ENCODE measurements at places on chromosomes 6 and 20.

GRCh38 chr6:2921520-2922115, 18.5 kb upstream of the SERPINB9 start:
- DNase-seq: no peak

GRCh38 chr20:32515631-32516101, 69.5 kb downstream of the NOL4L start:
- no peak for DNase-seq

DNA sequence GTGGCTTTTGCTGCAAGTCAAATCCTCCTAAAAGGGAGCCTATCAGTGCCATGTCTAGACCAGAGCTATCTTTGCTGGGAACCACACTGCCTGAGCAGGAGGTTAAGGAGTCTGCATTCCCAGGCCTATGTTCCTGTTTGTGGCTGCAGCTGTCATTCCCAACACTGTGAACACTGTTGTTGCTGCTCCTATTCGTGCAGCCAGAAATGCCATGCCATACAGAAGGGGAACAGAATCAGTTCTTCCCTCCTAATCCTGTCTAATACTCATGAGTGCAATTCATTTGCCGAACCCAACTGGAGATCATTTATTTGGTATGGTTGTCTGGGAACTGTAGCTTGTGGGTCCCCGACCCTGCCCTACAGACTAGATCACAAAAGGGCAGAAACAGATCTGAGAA, 406.5 kb upstream of the GJE1 start:
- no peak for DNase-seq

DNA sequence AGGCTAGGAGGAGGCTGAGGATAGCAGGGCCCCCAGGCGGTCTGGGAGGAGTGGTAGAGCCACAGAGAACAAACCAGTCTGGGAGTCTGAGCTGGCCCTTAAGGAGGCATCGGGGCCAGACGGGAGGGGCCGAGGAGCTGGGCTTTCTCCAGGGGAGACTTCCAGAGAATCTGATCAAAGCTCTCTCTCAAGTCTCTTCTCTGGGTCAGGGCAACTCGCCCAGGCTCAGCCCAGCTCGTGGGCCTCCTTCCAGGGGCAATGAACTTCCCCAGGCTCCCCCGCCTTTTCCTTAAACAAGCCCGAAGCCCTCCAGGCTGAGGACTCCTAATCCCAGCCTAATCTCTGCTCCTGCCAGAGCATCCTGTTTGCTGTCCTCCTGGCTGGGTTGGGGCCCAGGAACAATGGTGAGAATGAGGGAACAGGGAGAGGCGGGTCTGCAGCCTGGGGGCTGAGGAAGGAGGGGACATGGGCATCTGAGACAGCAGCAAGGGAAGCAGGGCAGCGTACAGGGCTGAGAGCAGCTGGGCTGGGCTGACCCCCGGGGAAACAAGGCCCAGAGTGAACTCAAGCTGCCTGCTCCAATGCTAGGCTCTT, 173.6 kb downstream of the ANKRD60 start:
- DNase-seq: no peak

GRCh38 chr20:37348792-37349516, 3.0 kb downstream of the SRC start:
- DNase-seq: no peak

DNA sequence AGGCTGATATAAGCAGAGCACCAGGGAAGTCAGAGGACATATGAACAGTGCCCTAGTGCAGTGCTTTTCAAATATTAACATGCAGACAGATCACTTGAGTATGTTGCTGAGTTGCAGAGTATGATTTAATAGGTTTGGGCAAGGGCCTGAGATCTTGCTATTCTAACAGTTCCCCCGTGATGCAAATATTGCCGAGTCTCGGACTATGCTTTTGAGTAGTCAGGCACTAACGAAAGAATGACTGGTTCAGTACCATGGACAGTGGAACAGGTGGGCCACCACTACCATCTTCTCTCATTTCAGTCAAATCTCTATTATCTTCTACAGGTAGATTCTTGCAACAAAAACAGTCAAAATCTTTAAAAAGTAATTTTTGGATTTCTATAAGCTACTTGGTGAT, 3.7 kb upstream of the TMEM200A start:
- no peak for DNase-seq

DNA sequence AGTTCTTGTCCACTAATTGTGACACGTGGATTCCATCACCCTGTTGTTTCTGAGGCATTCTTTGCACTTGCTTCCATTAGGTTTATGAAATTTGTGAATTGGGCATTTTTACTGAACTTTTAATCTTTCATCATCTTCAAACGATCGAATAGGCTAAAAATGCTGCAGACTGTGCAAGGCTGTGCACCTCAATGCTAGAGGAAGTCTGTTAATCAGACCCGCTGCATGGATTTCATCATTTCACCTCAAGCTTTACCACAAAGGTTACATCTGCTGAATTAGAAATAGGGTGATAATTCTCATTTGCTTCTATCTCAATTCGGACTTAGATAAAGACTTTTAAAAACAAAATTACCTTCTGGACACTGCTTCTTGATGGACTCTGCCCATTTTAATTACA, 27.8 kb upstream of the F13A1 start:
- no peak for DNase-seq

DNA sequence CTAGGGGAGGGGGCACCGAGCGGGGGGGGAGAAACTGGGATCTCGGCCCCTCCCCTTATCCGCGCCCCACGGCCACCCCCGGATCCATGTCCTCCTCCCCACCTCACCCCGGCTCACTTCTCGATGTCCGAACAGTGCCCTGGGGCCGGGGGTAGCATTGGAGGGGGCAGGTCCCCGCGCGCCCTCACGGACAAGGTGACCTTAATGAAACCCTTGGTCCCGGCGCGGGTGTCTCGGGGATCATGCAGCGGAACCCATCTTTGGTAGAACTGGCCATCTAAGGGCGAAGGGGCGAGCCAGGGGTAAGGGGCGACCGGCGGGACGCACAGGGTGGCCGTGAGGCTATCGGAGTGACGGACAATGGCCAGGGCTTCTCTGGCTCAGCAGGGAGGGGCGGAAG, 13.6 kb upstream of the SPAG4 start:
- DNase-seq: no peak

- no peak for DNase-seq
These were observed 144.3 kb upstream of the SALL4 start for GRCh38 chr20:51946586-51946985.

DNA sequence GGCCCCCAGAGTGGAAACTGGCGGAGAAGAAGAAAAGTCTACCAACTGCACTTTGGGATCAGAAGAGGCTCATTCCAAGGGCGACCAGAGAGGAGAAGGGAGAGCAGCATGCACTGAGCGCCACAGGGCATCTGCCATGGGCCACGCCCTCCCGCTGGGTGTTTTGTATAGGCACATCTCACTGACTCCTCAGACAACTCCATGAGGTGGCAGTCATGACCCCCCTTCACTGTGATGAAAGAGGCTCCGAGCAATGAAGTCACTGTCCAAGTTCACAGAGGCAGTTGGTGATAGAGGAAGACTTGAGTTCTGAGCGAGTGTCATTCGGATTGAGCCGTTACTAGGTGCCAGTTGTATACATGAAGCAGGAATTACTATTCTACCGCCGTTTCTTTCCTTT, 15.4 kb downstream of the BPIFB1 start:
- DNase-seq: no peak

DNA sequence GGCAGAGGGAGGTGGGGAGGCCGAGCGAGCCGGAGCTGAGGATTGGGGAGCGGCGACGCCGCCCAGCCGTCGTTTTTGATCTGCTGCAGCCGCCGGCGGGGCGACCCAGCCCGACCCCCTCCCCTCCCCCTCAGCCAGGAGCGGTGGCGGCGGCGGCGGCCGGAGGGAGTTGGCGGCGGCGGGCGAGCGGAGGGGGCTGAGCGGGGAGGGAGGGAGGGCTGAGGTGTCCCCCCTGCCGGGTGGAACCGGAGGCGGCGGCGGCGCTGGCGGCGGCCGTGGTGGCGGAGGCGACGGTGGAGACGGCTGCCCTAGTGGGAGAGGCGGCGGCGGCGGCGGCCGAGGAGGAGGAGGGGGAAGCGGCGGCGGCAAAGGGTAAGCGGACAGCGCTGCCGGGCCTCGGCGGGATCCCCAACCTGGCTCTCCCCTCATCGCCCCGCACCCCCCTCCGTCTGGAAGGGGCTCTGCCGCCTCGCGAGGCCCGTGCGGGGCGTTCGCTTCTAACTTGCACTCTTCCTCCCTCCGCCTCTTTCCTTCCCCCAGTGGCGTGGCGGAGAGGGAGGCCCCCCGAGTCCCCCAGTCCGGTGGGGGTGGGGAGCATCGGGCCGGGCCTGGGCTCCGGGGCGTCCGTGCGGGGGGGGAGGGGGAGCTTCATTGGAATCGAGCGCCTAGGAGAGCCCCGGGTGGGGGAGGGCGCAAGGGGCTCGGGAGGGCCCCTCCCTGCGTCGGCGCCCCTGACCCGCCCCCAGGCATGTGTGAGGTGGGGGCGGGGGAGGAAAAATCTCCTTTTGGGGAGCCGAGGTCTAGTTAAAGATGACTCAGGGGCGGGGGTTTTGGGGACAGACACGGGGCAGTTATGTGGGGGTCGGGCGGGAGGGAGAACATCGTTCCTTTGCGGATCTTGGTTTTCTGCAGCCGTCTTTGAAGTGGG, at the start of gene TAB2:
Gene TAB2 (plus strand): TSS at position 69 of the 928 bp plus-strand sequence. CDS start 52,286 bp downstream, outside the sequence.
- peak; percentile 16 for DNase-seq

DNA sequence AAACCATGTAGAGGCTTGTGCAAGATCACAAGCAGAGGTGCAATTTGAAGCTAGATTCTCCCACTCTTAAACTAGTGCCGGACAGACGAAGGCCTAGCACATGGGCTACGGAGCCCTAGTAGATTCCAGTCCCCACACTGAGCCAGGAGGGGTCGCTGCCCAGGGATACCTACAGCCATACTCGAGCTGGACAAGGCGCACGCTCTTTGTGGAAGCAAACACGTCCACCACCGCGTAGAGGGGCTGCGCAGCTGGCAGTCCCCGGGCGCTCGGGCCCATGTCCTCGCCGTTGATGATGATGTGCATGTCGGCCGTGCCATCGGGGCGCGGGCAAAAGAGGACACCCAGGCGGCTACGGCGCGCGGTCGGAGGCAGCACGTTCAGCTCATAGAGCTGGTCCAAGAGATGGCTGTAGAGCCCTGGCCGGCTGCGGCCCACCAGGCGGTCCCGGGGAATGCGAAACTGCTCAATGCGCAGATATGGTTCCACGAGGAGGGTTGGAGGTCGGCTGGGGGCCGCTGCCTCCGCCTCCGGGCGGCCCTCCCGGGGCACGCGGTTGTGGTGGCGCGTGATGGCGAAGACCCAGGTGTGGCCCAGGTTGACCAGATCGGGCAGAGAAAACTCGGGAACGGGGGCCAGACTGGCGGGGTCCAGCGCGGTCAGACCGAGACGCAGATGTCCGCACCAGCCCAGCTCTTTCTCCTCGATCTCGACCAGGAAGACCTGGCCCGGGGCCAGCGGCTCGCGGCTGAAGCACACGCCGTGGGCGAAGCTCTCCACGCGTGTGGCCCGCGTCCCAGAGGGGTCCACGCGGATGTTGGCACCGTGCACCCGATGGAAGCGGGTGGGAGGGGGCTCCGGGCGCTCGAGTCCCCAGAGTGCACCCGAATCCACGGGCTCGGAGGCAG, 677 bp downstream of the NEURL2 start:
- DNase-seq: peak; percentile 71

GRCh38 chr6:89433252-89434149, 549 bp downstream of the ANKRD6 start:
- DNase-seq: peak; percentile 8

DNA sequence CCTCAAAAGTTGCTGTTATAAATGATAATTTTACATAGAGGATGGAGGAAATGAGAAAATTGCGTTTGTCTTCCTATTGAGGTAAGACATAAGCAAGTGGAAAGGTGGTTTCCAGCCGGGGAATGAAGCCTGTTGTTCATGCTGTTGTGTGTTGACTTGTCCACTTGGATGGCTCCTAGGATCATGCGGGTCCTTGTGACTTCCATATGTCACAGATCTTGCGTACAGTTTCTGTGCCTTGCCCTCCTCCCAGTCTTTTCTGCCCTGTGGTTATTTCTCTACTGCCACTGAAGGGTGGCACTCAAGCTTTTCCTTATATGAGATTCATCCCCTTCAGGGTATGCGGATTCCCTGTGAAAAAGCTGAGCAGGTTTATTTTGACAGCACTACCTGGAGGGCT, 116.6 kb downstream of the CARMIL1 start:
- DNase-seq: no peak

DNA sequence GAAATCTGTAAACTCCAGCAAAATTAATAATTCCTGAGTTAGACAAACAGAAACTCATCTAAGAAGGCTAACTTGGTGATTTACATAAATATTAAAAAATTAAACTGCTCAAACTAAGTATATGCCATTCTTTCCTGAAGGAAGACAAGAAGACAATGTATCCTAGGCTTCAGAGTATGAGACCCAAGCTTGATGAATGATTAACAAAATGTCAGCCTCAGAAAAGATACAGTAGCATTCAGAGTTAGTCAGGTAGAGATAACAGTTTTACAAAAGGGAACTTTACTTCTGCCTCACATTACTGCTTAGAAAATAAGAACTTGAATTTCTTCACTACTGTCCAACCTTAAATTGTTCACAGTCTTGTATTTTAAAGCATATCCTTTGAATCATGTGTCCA, 12.0 kb downstream of the CSNK2A1 start:
- DNase-seq: no peak

DNA sequence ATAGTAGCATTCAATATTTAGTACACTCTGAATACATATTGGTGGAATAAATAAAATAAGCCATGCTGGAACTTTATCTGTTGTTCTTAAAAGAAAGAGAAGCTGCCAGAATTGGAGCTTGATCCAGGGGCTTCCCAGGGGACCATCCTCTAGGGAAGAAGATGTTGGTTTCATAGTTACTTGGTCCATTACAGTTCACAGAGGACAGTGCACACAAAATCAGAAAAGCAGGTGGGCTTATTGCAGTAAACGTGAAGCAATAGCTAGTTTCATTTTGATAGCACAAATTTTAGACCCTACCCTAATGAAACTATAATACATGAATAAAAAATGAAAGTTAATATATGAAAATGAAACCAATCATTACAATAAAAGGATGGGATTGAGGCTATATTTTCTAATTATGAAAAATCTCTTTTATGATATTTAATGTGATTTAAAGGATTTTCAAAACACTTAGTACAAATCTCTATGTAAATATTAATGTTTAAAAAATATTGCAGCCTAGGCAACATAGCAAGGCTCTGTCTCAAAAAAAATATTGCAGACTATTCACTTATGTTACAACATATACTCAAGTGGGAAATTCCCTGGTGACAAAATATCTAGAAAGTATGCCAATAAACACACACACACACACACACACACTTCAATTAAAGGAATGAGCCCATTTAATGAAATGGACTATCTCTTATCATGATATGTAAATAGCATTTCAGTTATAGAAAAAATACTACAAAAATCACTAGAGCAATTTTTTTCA, 227.0 kb upstream of the MARCKS start:
- no peak for DNase-seq

- DNase-seq: no peak
These were observed 65.8 kb upstream of the SNRPB2 start for GRCh38 chr20:16664020-16664419.

GRCh38 chr6:37251211-37251780, 6.3 kb upstream of the TBC1D22B start:
- DNase-seq: no peak

- DNase-seq: no peak
These were observed 293.8 kb upstream of the RGS17 start for GRCh38 chr6:153424719-153425400.

Measured in posterior cingulate gyrus (tissue), 11 donors.